ENCODE measurements at places on chromosomes 6 and 20.

DNA sequence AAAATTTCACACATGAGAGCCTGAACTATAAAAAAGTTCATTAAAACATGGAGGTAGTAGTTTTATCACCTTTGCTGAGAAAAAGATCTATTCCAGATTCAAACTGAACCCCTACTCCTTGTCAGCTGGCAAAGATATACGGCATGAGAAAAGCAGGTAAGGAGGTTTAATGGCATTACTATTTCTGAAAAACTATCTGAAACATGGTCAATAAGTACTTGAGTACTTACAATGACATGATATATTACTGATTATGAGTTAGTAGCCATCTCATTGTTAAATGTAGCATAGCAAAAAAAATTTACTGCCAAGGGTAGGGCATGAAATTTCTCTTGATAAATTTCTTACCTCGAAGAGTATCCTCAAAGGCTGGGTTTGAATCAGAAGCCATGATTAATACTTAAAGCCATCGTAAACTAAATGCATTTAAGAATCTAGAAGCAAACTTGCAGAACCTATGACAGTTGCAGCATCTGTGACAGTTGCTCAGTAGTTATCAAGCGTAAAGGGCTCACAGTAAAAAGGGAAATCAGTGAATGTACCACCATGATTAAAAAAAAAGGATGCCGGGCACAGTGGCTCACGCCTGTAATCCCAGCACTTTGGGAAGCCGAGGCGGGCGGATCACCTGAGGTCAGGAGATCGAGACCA lies 8.7 kb downstream of the SLC17A5 start:
- DNase-seq, result no peak

GRCh38 chr20:46117704-46118467 lies at the start of gene CD40:
Gene CD40 (plus strand): TSS chr20:46118314. CDS start chr20:46118344, 30 bp downstream.
- peak; percentile 94 for DNase-seq

DNA sequence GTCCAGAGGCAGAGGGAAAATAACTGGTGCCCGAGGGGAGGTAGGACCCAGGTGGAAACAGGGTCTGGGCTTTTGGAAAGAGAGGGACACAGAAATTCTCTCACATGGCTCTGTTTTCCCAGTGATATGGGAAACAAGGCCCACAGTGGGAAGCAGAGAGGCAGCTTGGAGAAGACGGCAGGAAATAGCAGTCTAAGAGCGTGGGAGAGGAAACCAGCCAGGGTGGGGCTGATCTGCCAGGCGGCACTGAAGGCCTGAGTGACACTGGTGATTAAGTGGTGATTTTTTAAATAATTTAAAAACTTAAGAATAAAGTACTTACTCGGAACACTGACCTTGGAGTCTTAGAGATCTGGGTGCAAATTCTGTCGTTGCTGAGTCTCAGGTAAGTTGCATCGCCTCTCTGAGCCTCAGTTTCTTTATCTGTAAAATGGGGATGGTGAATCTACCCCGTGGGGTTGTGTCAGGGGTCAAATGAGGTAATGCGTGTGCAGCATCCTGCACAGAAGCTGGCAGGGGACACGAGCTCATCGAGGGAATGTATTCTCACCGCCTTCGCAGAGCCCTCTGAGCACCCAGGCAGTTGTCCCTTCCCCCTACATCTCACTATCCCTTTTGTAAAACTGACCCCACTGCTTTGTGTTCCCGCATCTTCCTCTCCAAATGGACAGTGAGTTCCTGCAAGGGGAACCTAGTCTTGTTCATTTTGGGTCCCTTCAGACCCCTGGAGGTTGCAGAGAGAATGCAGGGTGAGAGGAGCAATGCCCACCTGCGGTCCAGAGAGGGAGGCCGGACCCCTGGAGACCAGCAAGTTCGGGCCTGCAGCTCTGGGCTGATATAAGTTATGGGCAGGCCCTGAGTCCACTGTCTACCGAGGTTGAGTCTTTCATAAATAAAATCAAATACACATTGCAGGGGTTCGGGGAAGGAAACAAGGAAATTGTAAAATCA lies 228.6 kb upstream of the PMEPA1 start:
- no peak for DNase-seq

DNA sequence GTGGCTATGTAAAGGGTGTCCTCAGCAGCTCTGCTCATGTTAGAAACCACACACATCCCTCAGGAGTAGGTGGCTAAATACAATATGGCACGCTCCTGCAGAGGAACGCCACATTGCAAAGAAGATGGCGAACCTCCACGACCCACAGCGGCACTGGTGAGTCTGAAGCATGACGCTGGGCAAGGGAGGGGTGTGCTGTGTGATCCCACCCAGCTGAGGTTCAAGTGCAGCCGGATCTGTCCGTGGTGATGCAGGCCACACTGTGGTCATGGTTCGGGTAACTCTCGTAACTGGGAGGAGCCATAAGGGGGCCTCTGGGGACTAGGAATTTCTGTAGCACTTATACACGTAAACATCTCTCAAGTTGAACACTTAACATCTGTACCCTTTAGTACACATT lies 23.4 kb upstream of the APMAP start:
- no peak for DNase-seq

DNA sequence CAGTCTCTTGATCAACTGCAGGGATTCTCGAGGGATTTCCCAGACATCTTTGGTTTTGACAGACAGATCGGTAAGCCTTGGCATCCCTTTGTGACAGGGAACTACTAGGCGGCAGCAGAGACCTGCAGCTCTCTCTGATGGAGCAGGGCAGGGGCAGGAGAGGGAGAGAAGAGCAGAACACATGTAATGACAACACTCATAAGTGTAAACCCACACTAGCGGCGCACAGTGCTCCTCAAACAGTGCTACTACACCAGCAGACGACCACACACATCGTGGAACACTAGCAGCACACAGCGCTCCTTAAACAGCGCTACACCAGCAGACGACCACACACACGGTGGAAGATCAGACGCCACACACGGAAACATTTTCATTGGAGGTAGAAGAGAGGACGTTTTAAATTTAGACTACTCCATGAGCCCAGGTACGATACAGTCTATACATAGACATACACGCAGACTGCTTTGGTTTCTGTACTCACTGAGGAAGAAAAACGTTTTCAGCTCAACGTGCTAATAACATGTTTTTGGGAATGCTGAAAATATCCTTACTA lies 94.5 kb upstream of the TRAF3IP2 start:
- DNase-seq, result no peak

GRCh38 chr6:44342489-44342888 lies at the start of gene SPATS1:
Gene SPATS1 (plus strand): TSS chr6:44342650. CDS start chr6:44343096, 446 bp downstream.
- DNase-seq, result no peak

GRCh38 chr6:164087211-164087610 lies 672.7 kb downstream of the QKI start:
- no peak for DNase-seq

DNA sequence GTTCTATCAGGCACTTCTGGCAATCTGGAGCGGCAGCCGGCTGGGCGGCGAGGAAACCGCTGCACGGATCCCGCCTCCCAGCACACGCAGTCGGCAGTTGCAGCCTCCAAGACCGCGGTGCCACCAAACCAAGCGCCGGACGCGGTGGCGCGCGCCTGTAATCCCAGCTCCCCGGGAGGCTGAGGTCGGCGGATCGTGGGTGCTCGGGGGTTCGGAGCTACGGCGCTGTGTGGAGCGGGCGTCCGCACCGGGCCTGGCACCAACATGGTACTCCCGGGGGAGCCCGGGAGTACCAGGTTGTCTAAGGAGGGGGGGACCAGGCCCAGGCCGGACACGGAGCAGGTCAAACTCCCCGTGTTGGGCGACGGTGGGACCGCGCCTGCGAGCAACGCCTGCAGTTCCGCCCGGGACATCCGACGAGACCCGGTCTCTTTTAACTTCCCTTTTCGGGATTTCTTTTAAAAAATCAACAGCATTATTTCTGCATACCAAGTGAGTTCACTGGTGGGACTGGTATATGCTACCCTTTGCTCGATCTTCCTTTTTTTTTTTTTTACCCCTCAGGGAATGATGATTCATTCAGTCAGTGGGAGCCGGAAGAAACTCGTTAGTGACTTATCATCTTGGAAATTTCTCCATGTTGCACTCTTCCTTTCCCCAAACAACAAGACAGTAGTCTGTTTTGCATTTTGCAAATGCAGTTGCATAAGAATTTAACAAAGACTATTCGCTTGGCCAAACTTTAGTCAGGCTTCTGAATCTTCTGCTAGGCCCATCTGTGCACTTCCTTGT lies 27.6 kb downstream of the ZNF311 start:
- DNase-seq, result peak; percentile 18

- DNase-seq, result no peak
These were observed 68.8 kb downstream of the UTRN start for GRCh38 chr6:144353871-144354314.

GRCh38 chr20:9999645-10000044 lies 35.1 kb upstream of the ANKEF1 start:
- DNase-seq, result no peak

DNA sequence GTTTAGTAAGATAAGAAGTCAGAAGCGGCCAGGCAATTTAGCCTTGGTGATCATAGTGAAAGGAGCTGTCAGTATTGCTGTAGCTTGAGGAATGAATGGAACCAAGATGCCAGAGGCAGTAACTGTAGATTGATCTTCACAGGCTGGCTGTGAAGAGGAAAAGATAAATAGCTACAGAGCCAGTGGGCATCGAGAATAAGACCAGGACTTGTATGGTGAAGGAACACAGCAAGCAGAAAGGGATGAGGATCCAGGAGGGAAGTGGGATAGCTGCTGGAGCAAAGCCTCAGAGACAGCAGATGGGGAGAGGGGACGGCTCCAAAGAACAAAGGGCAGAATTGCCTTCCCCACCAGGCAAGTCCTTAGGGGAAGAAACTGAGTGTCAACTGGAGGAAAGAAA lies 294.4 kb upstream of the PLN start:
- DNase-seq, result no peak

- no peak for DNase-seq
These were observed 218.8 kb upstream of the PDE10A start for GRCh38 chr6:165881806-165882205.

- DNase-seq, result no peak
These were observed 123.4 kb downstream of the PKHD1 start for GRCh38 chr6:51963980-51964379.

DNA sequence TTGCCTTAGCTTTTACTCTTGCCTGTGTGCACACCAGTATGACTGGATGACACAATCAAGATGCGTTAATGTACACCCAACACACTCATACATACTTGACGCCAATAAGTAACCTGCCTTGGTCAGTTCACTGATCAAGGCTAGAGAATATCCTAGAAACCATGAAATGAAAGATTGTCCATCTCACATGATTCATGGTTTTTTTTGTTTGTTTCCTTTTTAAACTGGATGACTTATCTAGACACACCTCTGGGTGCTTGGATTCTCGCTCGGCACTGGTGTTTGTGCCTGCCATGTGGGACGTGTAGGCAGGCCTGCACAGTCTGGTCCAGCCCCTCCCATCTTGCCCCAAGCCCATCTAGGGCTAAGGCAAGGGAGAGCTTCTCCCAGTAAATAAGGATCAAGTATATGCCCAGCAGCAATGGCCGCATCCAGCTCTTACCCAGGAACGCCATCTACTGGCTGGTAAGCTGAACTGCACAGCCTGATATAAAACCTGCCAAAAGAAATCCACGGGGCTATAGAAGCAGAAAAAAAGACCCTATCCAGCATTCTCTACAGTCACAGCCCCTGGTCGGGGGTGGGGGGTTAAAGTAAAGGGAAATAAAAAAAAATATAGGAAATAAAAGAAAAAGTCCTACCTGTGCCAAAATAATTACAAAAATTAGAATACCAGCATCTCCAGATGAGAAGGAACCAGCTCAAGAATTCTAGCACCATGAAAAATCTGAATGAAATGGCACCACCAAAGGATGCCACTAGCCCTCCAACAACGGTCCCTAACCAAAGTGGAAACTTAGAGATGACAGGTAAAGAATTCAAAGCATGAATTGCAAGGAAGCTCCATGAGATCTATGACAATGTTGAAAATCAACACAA lies 73.3 kb downstream of the OTOR start:
- DNase-seq, result peak; percentile 30

DNA sequence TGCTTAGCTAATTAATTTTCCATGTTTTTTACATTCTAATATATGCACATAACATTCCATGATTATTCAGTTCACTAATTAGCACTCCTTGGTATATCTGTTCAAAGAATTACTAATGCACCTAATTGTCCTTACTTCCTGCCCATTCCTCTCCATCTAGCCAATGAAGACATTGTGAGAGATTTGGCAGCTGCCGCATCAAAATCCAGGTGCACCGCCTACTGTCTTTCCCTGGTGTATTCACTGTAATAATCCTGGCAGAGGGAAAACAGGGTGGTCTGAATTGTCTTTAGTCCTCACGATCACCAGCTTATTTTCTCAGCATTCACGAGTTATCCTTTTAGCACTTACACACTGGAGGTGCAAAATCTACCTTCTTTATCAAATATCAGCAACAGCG lies 61.0 kb upstream of the SCGN start:
- DNase-seq, result no peak

DNA sequence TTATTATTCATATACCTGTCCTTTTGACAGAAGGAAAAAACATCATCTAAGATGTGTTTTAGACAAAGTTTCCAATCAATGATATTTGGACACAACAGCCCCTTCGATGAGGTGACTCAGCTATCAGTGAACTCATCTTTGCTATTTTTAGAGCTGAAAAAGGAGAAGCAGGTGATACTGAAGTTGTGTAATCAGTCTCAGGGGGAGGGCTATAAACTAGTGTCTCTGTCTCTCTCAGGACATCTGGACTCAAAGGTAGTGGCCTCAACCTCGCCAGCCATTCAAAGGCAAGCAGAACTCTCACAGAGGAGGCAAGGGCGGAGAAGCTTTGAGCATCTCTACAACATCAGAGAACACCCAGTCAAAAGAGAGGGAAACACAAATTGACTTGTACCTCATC lies 135.4 kb downstream of the BFSP1 start:
- no peak for DNase-seq

DNA sequence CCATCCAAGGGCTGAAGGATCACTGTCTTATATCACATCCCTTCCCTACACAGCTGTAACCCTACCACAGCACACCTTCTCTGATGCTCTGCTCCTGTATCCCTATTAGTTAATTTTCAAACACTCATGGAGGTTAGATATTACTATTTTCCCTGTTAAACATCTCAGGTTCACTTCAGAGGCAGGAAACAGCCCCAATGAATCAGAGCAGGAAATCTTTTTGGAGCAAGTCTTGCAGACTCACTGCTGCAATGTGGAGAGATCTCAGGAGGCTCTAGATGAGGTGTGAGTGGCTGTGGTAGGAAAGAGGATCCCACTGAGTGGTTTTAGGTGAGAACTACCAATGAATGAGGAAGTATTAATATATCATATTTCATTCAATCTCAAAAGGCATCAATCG lies 19.7 kb upstream of the HTR1B start:
- no peak for DNase-seq

GRCh38 chr20:23122796-23123655 lies 36.9 kb upstream of the CD93 start:
- no peak for DNase-seq

- DNase-seq, result no peak
These were observed 310.8 kb downstream of the BMP7 start for GRCh38 chr20:56955680-56956079.
